ENCODE measurements at places on chromosomes 6 and 20.

DNA sequence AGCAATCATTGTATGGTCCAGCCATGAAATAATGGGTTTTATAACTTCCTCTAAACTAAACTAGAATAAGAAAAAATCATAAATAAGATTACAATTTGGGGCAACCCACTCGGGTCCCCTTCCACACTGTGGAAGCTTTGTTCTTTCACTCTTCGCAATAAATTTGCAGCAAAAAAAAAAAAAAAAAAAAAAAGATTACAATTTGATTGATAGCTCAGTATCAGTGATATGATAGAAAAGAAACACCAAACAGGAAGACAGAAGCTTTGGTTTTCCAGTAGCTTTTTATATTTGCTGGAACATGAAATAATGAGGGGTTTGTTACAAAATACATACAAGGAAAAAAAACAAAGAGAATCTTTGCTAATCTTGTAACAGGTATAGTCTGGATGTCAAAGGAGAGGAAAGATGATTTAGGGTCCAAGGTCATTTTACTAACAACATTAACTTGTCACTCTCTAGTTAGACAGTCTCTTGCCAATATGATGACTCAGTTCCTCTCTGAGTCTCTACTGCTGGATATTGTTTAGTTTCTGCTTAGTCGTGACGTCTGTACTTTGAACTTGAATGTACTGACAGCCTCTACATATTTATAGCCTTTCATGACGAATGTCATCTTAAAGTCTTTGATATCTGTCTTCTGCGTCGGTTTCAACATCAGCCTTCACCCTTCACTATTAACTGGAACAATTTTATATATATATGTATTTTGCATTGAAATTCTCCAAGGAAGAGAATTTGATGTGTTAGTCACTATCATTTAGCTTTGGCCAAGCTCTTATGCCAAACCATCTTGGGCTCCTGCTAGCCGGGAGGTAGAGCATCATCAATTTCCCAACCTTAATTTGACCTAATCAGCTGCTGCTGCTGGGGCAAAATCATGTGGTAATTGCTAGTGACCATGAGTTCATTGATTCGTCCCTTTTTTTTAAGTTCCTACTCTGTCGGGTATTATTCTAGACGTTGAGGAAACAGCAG is 213.1 kb upstream of the STXBP5 start:
- DNase-seq = no peak

DNA sequence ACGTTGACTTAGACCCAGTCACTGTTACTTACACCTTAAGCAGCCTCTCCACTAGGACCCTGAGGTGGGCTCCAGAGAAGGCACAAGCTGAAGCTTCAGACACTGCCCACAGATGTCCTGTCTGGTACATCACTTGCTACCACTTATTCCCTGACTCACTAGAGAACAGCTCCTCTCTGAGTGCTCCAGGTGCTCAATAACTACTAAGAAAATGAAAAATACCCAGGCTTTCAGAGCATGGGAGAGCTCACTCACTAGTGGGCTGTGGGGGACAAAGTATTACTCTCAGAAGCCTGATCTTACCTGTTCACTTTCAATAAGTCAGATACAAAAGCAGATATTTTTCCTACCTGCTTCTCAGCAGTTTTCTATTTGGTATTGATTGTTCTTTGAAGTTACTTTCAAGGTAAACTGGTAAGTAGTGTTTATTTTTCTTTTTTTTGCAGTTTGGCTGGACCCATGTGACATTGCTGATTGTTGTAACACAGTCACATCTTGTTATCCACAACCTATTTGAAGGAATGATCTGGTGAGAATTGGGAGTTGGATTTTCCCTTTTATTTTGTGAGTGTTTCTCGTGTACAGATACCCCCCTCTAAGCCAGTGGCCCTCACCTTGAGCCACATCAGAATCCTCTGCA is 55.9 kb downstream of the CDS2 start:
- no peak for DNase-seq

- DNase-seq = no peak
These were observed 21.3 kb upstream of the TLDC2 start for GRCh38 chr20:36854348-36855240.

GRCh38 chr20:32112841-32113240 is 3.3 kb downstream of the TM9SF4 start:
- DNase-seq = no peak

DNA sequence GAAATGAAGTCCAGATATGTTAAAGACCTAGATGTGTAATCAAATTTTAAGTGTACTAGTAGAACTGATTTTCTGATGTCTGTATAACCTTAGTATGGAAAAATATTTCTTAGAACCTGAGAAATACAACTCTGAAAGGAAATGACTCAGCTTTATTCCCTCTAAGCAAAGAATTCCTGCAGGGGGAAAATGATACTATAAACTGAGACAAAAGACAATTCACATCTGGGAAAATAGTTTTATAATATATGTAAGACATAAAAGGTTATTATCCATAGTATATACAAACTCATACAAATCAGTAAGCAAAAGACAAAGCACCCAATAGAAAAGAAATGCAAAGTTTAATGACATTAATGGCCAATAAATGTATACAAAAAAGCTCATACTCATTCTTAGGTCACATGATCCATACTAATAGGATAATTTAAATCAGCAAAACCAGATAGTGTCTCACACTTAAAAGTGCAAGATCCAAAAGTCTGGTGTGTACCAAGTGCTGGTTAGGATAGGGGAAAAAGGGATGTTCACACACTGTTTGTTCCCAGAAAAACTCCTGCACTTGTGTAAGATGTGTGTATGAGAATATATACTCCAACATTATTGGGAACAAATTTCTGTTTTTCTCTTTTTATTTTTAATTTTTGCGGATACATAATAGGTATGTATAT is 22.6 kb downstream of the RNF217 start:
- DNase-seq = no peak

- no peak for DNase-seq
These were observed 36.6 kb downstream of the HLA-G start for GRCh38 chr6:29864037-29864810.

GRCh38 chr6:148736774-148737412 is 9.9 kb upstream of the UST start:
- DNase-seq = no peak

DNA sequence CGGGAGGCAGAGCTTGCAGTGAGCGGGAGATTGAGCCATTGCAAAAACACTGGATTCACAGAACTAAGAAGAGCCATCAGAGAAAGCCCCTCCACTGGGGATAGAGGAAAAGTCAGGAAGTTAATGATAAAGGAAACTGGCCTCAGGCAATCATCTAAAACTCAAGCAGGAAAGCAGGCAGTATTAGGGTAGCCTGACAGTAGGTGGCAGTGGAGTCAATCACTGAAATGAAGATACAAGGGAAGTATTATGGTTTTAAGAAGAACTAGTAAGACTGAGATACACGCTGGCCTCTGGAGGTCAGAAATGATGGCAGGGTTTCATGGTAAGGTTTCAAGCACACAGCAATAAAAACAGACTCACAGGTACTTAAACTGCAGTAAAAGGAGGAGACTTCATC is 578.3 kb downstream of the HACE1 start:
- no peak for DNase-seq

DNA sequence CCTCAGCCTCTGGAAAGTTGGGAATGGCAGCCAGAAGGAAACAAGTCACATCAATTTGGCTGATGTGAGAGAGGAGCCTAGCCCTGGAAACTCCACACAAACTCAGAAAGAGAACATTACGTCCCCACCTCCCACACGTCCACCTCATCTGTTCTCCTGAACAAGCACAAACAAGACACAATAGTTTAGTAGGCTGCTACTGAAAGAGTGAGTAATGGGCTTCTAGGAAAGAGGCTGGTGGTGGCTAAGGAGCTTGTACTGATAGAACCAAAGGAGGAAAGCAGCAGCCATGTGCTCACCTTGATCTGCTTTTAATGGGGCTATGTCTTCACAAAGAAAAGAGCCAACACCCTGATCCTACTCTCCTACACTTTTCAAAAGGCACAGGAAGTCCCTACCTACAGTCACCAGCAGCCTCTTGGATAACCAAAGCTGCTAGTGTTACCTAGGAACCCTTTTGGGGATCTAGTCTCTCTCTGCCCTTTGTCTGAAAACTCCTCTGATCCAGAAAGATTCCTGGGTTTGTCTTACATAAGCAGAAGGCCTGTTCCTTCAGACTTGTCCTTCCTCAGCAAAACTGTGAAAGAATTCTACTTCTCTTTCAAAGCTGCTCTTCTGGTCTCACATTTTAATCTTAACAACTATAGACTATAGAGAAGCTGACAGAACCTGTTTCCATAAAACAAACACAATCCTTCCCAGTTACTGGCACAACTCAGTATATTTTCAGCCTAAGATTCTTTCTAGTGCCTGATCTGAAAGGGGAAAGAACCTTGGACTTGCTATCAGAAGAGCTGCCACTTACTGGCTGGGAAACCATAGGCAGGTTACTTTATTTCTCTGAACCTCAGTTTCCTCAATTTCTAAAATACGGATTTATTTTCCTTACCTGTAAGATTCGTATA is 3.1 kb downstream of the PLAGL2 start:
- DNase-seq = no peak

DNA sequence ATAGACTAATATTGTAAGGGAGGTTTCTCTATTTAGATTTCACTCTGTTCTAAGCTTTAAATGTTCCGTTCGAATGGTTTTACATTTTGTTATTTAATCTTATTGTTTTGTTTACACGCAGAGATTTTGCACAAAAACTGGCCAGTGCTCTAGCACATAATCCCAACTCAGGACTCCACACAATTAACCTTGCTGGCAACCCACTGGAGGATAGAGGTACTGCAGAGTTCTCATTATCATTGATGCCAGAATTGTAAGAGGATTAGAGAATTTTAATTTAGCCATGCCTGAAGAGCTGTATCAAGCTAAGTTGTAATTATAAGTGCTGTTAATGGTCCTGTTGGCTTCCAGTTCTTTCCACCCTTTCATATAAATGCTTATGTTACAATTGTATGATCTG is 179.7 kb upstream of the SCGN start:
- DNase-seq = no peak

DNA sequence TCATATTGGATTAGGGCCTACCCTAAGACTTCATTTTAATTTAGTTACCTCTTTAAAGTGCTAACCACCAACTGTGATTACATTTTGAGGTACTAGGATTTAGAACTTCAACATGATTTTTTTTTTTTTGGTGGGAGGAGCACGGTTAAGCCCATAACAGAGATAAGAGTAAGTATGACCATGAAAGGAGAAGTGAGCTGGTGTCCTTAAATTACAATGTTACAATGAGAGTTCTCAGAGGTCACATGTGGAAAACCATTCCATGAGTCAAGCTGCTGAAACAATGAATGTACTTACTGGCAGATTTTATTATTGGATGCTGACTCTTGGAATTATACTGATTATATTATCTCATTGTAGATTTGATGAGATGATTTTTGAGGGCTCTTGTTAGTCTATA is 779.3 kb upstream of the CITED2 start:
- DNase-seq = no peak

DNA sequence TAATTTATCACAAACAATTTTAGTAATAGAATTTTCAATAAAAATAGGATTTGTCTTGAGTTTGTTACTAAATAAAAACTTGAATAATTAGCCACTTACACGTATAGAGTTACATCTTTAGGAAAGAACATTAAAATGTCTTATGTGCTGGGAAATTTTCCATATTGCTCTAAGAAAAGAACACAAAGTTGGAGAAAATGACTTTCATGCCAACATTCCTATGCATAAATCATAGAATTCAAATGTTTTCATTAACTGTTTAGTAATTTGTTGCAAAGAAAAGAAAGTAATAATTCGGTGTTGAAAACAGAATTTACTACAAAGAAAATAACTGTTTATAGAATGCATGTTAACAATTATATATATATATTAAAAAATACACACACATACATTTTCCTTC is 4.7 kb upstream of the TBC1D32 start:
- no peak for DNase-seq

DNA sequence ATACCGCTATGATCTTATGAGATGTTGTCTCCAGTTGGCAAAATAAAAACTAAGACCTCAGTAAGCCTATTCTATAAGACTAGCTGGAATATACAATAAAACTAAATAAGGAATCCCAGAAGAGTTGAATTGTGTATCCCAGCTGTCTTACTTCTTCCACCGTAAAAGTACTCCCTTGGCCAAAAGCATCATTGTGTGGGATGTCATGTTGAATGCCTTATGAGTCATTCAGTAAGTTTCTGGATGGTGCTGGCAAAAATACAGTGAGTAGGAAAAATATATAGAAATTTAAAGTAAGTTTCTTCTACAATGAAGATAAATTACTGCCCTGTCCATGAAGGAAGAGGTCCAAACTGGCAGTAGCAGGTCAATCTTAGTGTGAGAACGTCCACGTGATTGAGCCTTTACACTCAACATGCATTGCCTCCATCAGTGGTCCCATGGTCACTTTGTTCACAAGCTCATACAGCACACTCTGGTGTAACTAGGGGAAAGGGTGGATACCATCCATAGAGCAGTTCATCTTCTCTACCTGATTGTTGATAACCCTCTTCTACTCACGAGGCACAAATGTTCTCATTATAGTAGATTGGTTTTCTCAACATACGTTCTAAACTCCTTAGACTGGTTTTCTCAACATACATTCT is 13.7 kb upstream of the ZNF318 start:
- no peak for DNase-seq

- no peak for DNase-seq
These were observed 42.2 kb downstream of the RIOK1 start for GRCh38 chr6:7431674-7432390.

- no peak for DNase-seq
These were observed 28.7 kb downstream of the CFAP206 start for GRCh38 chr6:87436435-87436834.

DNA sequence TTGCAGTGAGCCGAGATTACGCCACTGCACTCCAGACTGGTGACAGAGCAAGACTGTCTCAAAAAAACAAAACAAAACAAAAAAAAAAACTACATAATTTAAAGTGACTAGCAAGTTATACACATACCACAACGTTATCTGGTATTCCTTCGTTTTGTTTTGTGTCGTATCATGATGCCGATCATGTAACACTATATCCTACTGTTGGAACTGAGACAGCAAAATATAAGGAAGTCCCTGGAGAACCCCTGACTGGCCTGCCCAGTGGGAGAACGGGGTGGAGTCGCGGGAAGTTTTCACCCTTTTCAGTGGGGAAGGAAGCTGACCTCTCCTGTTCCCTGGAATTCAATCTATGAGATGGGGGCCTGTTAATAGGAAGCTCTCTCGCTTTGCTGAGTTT is 15.1 kb downstream of the SOX4 start:
- DNase-seq = no peak

DNA sequence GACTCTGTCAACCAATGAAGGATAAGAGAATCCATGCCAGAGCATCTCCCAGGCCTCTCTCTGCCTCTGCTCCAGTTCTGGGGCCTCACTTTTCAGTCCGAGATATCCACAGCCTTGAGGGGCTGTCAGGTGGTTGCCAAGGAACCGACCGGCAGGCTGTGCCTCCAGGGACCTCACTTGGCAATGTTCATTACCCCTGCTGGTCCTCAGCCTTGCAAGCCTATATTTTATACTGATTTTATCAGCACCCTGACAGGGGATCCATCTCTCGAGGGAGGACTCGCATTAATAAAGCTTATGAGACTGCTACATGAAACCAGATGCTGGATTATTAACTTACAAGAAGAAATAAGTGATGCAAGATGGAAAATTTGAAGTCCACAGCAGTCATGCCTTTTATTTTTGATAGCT is 39.9 kb downstream of the TMC2 start:
- DNase-seq = no peak

- no peak for DNase-seq
These were observed 171.6 kb downstream of the TMEM200A start for GRCh38 chr6:130537447-130537846.

- DNase-seq = no peak
These were observed 164.9 kb upstream of the SASH1 start for GRCh38 chr6:148177589-148178233.

GRCh38 chr6:40996591-40997233 is 42.3 kb downstream of the UNC5CL start:
- DNase-seq = no peak
